T-helper 2 cell (primary cell): ENCODE measurements at places on chromosomes 6 and 20.

- no peak for DNase-seq
These were observed 22.3 kb downstream of the PPP1R16B start for GRCh38 chr20:38827770-38828281.

DNA sequence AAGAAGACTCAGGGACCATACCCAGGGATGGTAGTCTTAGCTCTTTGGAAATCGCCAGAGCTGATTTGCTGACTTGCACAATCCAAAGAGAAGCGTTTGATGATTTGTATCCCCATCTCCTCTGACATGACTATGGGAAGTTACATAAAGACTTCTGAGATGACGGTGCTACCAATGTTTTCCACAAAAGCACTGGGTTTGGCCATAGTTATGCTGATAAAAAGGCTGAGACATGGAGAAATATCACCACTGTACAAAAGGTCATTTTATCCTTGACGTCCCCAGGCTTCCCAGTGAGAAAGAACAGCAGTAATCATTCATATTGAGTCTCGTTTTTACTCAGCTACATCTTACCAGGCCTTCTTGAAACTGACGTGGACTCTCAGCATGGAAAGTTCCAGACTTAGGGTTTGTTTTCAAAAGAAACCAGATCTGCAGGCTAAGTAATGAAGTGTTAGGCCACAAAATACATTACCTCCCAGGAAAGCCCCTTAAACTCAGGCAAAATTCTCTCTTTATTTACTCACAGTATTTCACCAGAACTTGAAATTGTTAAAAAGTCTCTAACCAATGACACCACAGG lies 370.3 kb upstream of the JARID2 start:
- DNase-seq = no peak

- no peak for DNase-seq
These were observed 23.1 kb downstream of the JARID2 start for GRCh38 chr6:15269011-15269410.

DNA sequence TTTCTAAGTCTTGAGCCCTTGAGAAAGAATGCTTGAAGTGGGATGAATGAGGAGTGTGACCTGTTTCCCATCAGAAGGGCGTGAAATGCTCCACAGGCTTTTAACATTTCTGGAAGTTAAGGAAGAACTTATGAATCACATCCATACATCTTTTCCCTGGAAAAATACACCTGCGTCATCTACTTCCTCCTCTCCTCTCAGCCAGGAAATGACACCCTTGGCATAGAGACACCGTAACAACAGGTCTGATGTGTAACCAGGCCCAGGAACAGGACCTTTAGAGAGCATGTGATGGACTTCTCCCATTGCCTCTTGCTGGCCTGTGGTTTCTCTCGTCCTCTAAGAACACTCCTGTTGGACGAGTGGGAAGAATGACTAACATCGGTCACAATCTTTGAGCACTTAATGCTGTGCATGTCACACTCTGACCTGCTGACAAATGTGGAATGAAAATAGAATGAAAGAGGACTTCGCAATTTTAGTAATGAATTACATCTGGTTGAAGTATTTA lies 28.5 kb upstream of the CITED2 start:
- no peak for DNase-seq

GRCh38 chr20:10519361-10520046 lies 84.4 kb downstream of the SLX4IP start:
- DNase-seq = no peak

DNA sequence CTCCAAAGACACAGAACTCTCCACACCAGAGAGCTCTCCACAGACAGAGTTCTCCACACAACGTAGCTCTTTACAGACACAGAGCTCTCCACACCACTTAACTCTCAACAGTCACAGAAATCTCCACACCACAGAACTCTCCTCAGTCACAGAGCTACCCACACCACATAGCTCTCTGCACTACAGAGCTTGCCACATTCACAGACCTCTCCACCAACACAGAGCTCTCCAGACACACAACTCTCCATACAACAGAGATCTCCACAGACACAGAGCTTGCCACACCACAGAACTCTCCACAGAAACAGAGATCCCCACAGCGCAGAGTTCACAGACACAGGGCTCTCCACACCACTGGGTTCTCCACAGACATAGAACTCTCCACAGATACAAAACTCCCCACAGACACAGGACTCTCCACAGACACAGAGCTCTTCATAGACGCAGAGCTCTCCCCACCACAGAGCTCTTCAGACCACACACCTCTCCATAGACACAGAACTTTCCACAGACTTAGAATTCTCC lies 52.5 kb downstream of the ERMARD start:
- DNase-seq = no peak

DNA sequence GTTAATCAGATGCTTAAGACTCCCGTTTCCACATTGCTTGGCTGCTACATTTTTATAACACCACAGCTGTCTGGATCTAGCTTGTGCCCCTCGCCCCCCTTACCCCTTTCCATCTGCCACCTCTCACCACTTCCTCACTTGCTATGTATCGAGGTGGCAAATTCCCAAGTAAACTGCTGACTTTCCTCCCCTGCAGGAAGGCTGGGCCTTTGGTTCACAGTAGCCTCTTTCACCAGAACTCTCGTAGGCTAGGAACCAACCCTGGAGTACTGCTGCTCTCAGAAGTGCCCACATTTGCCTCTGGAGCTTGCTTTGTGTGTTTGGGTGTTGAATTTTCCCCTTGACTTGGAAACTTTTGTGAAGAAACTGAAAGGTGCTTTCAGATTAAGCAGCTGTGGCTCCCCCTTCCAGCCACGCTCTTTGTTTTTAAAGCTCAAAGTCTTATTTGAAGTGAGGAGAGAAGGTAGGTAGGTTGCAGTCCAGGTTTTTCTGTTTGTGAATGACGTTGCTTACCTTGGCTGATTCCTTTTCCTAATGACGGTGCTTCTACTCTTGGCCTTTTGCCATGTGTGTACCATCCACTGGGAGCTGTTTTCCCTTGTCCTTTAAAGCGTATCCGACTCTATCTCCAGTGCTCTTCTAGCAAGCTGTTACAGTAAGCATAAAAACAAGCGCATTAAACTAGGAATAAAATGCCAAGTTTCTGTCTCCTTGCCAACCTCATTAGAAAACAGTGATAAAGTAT lies 90.4 kb downstream of the CARMIL1 start:
- no peak for DNase-seq

DNA sequence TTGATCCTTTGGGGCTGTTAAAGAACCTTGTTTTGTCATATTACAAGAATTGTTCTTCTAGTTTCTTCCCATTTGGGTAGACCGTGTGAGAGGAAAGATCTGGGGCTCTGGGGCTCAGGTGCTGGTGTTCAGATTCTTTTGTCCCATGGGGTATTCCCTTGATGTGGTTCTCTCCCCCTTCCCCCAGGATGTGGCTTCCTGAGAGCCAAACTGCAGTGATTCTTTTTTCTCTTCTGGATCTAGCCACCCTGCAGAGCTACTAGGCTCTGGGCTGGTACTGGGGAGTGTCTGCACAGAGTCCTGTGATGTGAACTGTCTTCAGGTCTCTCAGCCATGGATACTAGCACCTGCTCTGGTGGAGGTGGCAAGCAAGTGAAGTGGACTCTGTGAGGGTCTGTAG lies 480.5 kb upstream of the MAN1A1 start:
- DNase-seq = no peak

- DNase-seq = no peak
These were observed 13.7 kb upstream of the RNASET2 start for GRCh38 chr6:166970091-166970490.

DNA sequence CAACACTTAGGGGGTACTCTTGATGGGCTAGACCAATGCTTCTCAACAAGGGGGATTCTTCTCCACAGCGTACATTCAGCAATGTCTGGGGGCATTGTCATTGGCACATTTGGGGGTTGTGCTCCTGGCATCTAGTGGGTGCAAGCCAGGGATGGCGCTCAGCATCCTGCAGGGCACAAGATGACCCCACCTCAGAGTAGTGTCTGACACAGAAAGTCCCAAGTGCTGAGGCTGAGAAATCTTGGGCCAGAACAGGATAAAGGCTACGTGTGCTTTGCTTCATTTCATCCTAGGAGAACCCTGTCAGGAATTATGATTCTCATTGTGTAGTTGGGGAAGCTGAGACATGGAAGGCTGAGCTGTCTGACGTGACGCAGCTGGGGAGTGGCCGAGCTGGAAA lies 298.6 kb downstream of the CDH26 start:
- no peak for DNase-seq

DNA sequence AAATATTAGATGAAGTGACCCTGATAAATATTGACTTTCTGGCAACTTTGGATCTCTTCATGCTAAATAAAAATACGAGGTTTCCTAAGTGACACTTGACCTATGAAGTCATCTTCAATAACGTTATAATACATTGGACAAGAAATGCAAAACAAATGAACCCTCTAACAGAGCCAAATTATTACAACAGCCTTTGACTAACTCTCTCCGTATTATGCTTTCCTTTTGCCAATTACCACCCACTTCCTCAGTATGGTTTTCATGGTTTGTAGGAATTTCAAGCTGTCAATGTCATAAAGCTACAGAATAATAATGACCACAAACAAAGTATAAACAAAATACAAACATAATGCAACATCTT lies 210.5 kb downstream of the MOXD1 start:
- DNase-seq = no peak

- DNase-seq = no peak
These were observed 77.6 kb downstream of the BFSP1 start for GRCh38 chr20:17453592-17453991.

- no peak for DNase-seq
These were observed 29.3 kb downstream of the PYGB start for GRCh38 chr20:25277051-25277801.

DNA sequence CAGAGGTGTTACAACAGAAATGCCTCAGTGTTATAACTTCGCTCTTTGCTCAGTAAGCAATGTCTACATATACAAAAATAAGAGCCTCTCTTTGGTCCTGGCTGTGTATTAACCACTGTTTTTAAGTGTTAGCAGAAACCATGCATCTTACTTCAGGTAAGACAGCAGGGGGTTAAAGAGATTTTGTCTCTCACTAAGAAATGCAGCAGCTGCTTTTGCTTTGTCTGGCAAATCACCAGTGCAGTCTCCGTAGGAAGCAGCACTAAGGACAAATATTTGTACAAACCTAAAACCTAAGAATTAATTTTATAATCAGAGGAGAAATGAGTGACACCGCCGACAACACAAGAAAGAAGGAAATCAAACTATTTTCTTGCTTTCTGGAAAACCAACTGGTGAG lies 758 bp downstream of the SMIM28 start:
- DNase-seq = no peak

DNA sequence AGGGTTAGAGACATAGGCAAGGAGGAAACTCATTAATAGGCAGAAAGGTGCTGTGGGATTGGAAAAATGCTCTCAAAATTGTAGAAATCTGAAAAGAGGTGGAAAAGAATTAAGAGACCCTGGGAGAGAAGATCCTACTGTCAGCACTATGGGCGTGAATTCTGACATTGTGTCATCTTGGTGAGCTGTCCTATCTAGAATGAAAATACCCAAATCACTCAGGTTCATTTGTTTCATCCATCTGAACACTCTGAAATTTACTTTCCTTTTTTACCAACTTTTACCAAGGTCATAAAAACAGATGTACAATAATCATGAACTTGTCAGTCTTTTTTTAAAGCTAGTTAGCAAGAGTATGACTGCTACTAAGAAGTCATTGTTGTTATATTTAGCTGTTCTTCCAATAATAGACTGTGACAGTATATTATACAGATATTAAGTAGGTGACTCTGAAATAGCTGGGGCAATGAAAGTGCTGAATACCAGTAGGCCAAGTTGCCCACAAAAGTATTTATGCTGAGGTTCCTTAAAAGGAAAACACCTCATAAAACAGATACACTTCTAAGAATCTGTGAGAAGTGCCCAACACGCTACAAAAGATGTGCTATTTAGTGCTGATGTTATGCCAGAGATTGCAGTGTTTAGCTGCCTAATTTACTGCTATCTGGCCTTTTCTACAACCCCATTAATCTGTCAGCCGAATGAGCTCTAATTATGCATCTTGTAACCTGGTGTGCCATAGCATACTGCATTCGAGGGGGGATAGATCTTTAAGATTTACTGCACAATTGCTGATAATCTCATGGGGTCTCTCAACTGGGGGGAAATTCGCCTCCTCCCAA lies 217.5 kb upstream of the SUPT3H start:
- DNase-seq = no peak

DNA sequence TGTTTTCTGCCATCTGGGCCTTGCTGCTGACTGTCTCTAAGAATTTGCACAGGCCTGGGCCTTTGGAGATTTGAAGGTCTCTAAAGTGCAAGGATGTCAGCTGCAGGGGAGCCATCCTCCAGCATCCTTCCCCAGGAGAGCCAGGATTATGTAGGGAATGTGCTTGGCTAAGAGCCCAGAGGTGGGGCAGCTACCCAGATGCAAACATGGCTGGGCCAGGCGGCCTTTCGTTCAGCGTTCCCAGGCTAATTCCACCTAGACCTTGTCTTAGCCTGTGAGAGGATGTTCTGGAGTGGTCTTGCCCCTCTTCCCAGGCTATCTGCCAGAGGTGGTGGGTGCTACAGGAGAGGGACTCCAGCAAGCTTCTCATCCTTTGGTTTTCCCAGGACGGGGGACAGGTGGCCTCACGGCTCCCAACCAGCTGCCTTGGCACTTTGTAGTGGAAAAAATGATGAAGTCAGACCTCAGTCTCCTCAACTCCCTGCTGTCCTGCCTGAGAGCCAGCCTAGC lies 7.7 kb upstream of the PTGIS start:
- DNase-seq = no peak

DNA sequence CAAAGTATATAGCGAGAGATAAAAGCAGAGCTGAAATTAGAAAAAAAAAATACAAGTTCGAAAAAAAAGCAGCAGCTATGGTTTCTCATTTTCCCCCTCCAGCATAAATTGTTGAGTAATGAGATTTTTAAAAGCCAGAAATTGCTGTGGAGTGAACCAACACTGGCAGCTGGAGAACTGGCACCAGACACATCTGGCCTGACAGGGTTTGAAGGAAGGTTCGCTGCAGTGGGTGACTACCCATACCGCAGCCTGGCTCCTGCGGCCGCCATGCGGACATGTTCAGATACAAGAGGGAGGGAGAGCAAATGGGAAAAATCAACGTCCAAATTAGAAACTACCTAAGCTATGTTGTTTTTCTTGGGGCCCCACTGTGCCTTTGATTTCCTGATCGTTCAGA lies 3.3 kb downstream of the APCDD1L start:
- DNase-seq = no peak

DNA sequence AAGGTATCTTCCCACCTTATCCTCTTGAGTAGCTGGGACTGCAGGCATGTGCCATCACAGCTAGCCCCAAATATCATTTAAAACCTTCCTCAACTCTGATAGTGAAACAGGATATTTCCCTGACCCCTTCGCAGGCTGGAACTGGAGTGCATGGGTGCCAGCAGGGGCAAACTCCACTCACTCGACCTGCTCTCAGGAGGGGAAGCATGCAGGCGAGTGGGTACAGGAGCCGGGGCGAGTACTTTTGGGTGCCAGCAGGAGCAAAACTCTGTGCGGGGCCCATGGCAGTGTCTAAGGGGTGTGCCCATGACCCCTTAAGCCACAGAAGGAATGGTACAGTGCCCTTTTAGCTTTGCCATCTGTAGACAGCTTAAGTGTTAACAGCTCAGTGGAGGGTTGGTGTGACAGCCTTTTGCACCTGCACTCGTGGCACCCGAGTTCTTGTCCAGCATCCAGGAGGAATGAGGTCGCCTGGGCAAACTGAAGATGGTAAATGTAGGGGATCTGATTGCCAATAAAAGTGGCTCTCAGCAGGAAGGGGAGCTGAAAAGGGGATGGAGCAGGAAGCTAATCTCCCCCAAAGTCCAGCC lies 155.1 kb downstream of the CDK19 start:
- DNase-seq = no peak

- peak; percentile 72 for DNase-seq
These were observed 405 bp downstream of the RNF146 start for GRCh38 chr6:127266892-127267645.
